Vagina (tissue), 2 donors: ENCODE measurements at places on chromosomes 5 and 9.

DNA sequence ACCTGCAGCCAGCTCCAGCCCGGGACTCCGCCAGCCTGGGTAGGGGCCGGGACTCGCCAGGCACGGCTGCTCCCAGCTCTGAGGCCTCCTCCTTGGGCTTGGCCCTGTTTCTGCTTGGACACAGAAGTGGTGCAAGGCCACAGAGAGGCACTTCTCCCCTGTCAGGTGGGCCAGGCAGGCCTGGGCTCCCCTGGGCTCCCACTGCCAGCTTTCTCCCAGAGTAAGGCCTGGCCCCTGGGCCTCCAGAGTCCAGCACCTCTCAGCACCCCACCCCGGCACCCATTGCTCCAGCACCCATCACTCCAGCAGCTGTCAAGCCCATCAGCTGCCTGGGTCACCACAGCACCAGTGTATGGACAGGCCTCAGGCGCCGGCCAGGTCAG, 71.1 kb upstream of the LRRTM2 start:
- no peaks in the 10 kb centered on the region for H3K36me3 ChIP-seq
- H3K4me1 ChIP-seq: no peaks in the 10 kb centered on the region
- H3K27ac ChIP-seq: no peak overlapping the region

DNA sequence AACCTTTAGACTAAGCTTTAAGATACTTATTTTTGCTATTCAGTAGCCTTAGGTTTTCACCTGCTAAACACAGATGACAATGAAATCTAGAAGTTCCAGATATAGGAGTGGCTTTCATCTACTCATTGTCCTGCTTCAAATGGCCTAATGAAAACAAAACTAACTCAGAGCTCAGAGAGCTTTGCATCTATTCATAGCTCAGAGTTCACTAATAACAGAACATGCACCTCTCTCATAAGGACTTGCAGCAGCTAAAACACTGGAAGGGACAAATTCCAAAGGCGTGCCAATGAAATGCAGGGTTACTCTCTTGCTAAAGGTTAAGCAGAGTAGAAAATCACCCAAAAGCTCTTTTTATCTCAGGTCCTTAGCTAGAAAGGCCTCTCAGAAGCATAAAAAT, 29.0 kb downstream of the SLC31A2 start:
- H3K27me3 ChIP-seq: no peaks in the 10 kb centered on the region
- DNase-seq: no peak
- peaks cover 85% of the 10 kb centered on the region for H3K36me3 ChIP-seq
- H3K27ac ChIP-seq: no peak overlapping the region
- no peaks in the 10 kb centered on the region for H3K4me1 ChIP-seq

DNA sequence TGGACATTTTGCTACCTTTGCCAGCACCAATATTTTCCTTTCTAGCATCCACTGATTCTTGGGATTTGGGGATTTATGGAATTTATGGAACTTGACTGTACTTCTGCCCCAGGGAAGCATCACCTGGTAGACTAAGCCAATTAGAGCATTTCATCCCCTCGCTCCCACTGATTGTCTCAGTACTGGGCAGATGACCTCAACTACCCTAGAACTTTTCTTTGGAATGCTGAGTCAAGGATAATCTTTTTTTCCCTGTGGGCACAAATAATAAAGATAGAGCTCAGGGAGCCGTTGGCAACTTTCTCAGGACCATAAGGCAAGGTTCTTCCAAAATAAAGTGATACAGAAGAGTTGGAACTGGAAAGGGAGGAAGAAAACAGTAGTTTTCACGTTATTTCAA, 438.4 kb downstream of the PLK2 start:
- DNase-seq: no peak
- no peak overlapping the region for H3K27ac ChIP-seq
- H3K4me1 ChIP-seq: peaks cover 16% of the 10 kb centered on the region
- no peak overlapping the region for H3K4me3 ChIP-seq
- H3K27me3 ChIP-seq: no peaks in the 10 kb centered on the region

DNA sequence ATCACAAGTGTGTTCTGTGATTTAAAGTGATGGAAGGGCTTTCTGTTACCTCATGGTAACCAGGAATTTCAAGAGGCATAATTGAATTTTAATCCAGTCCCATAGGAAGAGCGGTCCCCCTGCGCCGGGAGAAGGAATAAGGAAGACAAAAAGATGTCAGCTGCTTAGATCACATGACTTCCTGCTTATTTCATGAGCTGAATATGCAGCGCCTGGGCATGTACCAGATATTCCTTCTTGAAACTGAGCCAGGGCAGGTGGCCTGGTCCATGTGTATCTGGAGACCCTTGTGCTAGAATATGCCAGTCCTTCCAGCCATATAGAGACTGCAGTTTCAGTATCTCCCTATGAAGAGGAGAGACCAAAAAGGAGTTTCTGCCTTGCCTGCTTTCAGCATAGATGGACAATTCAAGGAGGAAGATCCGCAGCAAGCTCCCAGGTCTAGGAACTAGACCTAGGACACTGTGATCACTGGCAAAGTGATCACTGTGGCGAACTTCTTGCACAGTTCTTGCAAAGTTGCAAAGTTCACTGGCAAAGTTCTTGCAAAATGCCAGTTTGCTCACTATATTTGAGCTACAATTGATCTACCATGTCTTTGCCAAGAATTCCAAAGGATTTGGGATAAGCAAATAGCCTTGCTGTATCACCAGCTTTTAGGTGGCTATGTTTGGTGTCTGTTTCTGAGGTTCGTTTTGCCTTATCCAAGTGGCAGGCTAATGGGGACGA, 102.9 kb upstream of the PHYKPL start:
- H3K4me1 ChIP-seq: peaks cover 28% of the 10 kb centered on the region
- DNase-seq: no peak
- no peak overlapping the region for H3K4me3 ChIP-seq
- H3K36me3 ChIP-seq: no peaks in the 10 kb centered on the region
- H3K27me3 ChIP-seq: no peaks in the 10 kb centered on the region

- no peaks in the 10 kb centered on the region for H3K27me3 ChIP-seq
- H3K27ac ChIP-seq: no peak overlapping the region
- H3K4me3 ChIP-seq: no peak overlapping the region
- H3K4me1 ChIP-seq: peaks cover 5% of the 10 kb centered on the region
- no peaks in the 10 kb centered on the region for H3K36me3 ChIP-seq
Measured at GRCh38 chr9:77454663-77455062, 193.5 kb downstream of the GNA14 start.

GRCh38 chr9:88236511-88237478, 98.5 kb upstream of the SPATA31C2 start:
- no peak for DNase-seq
- no peak overlapping the region for H3K4me3 ChIP-seq
- H3K27ac ChIP-seq: peak overlapping the region; percentile 63
- H3K27me3 ChIP-seq: no peaks in the 10 kb centered on the region
- peaks cover 9% of the 10 kb centered on the region for H3K4me1 ChIP-seq
- no peaks in the 10 kb centered on the region for H3K36me3 ChIP-seq

GRCh38 chr5:44046619-44047364, 342.4 kb downstream of the FGF10 start:
- no peaks in the 10 kb centered on the region for H3K27me3 ChIP-seq
- H3K36me3 ChIP-seq: no peaks in the 10 kb centered on the region
- no peak overlapping the region for H3K4me3 ChIP-seq
- H3K27ac ChIP-seq: no peak overlapping the region
- H3K4me1 ChIP-seq: peaks cover 5% of the 10 kb centered on the region
